Brain (organoid and tissue), 16 donors: ENCODE measurements at places on chromosomes 3 and 15.

GRCh38 chr3:39362192-39362591, 21.0 kb upstream of the SLC25A38 start:
- DNase-seq, result no peak

DNA sequence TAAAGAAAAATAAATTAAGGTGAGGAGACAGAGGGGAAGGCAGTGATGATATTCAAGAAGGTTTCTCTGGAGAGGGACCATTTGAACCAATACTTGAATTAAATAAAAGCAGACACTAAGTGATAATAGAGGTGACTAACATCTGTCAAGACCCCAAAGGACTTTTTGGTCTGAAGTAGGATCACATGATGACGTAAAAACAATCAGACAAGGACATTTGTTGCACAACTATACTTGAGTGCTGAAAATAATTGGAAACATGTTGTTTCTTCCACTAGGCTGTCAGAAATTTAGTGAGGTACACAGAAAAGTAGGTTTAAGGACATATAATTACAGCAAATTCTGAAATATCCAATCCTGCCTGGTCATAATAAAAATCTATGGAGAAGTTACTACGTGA, 179.5 kb downstream of the WNT5A start:
- no peak for DNase-seq

- DNase-seq, result no peak
Measured at GRCh38 chr15:85403745-85404144, 23.3 kb downstream of the AKAP13 start.

DNA sequence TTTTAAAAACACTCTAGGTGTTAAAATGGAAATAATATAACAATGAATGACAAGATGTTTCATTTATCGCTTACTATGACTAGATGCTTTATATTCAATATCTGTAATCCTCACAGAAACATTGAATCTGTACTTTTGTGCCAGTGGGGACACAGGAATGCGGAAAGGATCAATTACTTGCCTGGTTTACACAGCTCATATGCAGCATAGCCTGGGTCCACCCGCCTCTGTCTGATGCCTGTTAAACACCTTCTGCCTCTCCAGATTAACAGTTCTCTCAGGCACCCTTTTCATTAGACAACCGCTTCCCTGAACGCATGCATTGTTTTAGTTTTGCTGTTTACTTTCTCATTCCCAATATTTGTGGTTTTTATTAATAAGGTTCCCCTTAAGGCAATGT, 12.9 kb upstream of the KCNAB1 start:
- no peak for DNase-seq

- DNase-seq, result no peak
Measured at GRCh38 chr15:93027413-93027812, 61.6 kb downstream of the RGMA start.

DNA sequence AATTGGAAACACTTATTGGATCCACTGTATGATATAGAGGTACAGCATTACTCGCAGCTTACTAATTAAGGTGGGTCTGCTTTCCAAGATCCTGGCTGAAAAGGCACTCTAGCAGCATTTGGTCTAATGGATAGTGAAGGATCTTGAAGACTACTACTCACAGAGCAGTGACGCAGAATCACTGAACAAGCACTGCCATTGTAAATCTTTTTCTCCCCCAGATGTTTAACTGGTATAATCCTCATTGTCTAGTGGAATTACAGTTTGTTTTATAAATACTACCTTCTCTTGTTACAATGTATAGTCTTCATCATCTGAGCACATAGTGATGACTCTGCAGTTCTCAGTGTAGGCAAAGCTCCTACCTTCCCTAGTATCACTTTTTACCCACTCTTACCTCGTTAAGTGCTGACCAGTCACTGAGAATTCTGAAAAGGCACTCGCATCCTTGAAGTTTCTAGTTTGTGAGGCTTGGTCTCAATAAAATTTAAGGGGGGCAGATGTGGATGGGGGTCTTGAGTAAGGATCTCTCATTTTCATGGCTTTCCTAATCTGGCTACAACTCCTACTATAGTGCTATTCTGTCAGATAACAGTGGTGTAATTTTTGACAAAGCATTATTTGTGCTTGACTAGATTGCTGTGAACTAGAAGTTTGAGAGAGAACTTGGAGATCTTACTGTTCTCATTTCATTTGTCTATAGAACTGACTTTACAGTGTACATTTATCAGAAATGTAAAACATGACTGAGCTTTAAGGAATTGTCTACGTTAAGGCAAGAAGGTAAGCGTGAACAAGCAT, 23.2 kb downstream of the MAPK6 start:
- DNase-seq, result no peak

DNA sequence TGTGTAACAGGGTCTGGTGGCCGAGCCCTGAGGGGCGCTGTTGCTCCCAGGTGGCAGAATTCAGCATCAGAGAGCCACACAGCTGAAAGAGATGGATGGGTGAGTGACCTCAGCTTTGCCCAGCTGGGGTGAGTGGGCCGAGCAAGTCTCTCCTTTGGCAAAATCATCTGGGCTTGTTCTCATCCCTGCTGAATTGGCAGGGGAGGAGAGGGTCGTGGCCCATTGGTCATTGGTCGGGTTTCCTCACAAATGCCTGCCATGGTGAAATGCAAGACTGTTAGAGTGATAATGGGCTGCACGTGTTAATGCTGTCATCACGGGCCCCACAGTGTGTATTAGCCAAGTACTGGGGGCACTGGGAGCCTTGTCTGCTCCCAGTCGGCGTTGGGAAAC, 15.9 kb downstream of the ABHD2 start:
- DNase-seq, result no peak

- DNase-seq, result no peak
Measured at GRCh38 chr3:94183551-94183950, 120.7 kb downstream of the NSUN3 start.

- DNase-seq, result no peak
Measured at GRCh38 chr3:72068621-72069020, 283.7 kb upstream of the PROK2 start.

- DNase-seq, result peak; percentile 85
Measured at GRCh38 chr3:29144807-29145206, 136.1 kb upstream of the RBMS3 start.

DNA sequence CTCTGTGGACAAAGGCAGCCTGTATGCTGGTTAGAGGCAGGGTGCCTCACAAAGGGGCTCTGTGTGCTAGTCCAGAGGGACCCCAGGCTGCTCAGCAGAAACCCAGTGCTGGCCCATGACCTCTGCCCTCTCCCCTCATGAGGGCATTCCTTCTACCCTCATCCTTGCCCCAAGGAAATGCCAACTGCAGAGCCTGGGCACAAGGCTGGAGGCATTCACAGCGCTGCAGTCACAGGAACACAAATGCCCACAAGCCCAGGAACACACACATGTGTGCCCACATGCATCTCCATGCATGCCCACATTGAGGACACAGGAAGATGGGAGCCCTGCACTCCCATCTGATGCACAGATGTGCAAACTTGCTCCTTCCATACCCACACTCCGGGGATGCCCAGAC, 3.8 kb downstream of the INKA1 start:
- DNase-seq, result no peak

- DNase-seq, result no peak
Measured at GRCh38 chr3:193140381-193140780, 100.6 kb upstream of the PLAAT1 start.

GRCh38 chr15:78224023-78224411, 10.3 kb downstream of the ACSBG1 start:
- no peak for DNase-seq

DNA sequence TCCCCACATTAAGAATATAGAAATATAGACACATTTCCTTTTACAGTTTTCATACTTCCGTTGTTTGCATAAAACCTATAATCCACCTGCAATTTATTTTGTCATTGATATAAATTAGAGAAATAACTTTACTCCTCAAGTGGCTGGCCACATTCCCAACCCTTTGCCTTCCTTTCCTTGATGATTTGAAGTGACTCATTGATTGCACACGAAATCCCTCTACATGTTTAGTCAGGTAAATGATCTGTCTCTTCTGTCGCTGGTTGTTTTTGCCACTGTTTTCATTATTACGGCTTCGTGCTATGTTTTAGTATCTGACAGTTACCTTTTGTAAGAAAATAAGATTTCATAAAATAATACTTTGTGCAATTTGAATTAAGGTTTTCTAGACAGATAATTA, 272.2 kb upstream of the NR2E3 start:
- no peak for DNase-seq

GRCh38 chr3:64884536-64884935, 196.7 kb upstream of the ADAMTS9 start:
- no peak for DNase-seq

DNA sequence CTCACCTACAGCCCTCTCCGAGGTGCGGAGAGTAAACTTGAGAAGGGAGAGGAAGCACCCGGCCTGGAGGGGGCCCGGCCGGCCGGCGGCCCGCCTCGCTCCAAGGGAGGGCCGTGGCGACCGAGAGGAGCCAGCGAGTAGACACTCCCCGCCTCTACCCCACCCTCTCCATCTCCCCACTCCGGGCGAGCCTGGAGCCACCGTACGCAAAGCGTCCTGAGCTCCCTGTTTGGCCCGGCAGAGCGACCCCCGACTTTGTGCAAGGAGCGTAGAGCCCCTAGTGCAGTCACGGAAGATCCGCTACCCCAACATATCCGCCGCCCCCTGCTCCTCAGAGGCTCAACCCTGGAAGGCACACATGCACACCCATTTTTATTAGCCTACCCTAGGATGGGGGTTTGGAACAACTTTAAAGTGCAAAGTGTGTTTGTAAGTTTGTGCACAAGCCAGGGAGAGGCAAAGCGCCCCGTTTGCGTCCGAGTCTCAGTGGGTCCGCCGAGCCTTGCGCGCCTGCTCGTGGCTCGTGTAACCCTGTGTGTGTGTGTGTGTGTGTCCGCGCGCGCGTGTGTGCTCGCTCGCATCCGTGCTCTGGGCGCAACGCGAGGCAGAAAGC, 508 bp upstream of the SMAD6 start:
- peak; percentile 21 for DNase-seq

DNA sequence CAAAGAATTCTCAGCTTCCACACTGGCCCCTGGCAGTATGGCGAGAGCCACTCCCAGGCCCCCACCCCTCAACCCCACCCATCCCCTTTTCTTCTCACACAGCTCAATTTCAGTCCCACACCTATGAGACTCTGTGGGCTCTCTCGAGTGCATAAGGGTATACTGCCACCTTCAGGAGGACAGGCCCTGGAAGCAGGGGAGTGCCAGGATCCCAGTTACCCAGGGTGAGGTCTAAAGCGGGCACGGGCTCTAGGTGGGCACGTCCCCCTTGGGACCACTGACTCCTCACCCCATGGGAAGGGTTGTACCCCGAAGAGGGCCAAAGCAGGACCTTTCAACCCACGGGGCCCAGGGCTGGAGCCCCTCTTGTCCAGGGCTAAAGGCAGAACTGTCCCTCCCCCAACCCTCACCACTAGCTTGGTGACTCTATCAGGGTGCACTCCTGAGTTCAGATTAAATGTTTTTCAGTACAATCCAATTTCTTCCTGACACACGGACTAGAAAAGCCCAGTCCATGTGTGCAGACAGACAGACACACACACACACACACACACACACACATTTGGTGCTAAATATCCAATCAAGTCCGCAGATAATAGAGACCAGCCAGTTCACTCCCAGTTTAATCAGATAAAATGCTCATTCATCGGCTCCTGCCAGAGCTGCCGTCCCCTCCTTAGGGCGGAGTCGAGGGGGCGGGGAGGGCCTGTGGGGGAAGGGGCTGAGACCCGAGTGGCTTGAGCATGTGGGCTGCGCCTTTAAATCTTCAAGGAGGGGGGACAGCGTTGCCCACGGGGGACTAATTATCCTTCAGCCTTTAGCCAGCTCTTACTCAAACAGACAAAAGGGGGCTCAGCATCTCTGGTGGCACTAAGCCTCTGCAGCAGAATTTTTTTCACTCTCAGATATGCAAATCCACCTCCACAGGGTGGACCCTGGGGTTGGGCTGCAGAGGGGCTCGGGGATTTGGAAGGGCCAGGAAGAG, 59.3 kb downstream of the CYP11A1 start:
- DNase-seq, result peak; percentile 87

DNA sequence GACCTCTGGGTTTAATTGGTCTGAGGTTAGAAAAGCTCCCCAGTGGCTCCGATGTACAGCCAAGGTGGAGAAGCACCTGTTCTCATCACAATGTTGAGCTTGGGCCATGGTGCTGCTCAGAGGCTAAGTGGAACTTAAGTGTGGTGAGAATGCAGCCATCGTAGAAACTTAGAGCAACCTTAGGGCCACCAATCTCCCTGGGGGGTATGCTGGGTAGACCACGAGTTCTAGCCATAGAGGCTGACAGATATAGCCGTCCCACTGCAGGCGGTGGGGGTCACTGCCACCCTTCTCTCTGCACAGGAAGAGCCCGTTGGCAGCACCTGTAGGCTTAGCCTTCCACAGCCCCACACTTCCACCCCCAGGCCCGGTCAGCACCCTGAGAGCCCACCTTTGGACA, 38.0 kb downstream of the MGLL start:
- DNase-seq, result no peak

DNA sequence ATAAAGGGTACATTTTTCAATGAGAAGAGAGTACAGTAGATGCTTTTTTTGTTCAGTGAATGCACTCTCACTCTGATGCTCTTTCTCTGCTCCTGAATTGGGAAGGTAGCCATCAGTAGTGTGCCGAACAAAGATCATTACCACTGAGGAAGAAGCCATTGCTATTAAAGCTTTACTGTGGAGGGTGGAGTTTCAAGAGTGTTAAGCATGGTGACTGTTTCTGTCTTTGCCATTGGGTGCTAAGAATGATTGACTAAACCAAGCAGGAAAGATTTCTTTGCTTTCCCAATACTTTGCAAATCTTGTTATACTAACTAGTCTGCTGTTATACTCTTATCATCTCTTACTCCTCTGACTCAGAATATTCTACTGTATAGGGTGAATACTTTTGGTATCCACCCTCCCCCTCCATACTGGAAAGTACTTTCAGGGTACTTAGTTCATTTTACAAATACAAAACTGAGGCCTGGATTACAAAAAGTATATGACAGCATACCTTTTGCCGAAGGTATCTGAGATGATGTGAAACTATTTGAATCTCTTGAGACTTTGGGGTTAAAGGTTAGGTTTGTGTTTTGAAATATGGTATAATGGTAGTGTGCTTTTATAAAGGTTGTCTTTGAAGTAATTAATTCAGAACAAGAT, 1.7 kb downstream of the RAB11A start:
- peak; percentile 64 for DNase-seq

DNA sequence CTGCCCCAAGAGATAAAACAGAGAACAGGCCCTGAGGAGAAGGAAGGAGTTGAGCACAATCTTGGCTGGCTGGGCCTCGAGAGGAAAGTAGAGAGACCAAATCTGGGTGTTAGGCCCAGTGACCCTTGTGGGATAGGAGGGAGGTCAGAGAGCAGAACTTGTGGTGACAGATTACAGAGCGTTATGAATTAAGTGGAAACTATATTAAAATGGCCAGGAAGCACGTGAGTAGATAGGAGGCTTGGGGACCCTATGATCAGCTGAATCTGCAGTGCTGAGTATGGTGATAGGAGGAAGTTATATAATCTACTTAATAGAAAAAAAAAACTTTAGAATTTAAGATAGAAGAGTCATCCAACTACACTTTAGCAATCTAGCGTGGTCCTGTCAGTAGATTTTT, 30.0 kb downstream of the ST6GAL1 start:
- DNase-seq, result no peak
